ENCODE measurements at places on chromosomes 12 and 14.

DNA sequence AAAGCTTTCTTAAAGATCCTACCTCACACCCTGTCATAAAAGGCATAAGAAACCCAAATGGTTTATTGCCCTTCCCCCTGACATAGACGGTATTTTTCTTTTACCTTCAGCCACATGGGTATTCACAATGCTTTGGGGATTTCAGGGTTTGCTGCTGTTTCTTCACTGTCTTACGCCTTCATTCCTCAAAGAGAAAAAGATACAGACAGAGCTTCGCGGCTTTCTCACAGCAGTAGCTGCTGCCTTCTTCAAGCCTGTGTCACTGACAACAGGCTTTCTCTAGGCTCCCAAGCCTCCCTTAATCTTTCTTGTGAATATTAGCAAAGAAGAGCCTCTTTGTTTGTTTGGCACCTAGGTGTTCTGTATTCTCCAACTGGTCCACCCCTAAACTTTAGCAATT lies 197.4 kb upstream of the ARID2 start:
- no peak for DNase-seq

DNA sequence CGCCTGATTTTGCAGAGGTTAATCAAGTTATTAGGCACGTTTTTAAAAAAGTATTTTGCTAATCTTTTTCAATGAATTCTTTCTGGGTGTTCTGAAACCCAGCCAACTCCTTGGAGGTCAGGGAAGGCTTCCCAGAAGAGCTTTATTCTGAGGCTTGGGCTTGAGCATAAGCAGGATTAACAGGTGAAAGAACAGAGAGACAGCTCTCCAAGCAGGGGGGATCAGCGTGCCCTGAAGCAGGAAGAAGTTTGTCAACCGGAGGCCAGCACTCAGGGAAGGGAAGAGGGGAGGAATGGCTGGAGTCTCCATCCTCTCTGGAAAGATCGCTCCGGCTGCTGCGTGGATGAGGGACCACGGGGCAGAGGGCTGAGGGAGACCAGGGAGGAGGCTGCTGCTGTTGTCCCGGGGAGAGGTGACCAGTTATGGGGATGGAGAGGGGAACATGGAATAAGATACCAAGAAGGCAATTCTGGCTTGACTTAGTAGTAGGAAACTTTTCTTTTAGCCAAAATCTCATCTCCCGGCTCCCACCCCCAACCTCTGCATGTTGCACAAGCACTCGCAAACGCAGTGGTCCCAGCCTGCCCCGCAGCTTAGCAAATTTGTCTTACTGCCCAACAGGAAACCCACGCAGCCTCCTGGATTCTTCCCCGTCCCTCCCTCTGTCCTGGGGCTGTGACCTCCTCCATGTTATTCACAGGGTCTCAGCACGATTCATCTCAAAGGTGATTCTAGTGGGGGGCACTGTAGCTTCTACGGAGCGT lies 1.1 kb upstream of the SSH1 start:
- peak; percentile 30 for DNase-seq

- DNase-seq, result peak; percentile 91
These were observed 783 bp downstream of the CORO1C start for GRCh38 chr12:108730365-108731104.

DNA sequence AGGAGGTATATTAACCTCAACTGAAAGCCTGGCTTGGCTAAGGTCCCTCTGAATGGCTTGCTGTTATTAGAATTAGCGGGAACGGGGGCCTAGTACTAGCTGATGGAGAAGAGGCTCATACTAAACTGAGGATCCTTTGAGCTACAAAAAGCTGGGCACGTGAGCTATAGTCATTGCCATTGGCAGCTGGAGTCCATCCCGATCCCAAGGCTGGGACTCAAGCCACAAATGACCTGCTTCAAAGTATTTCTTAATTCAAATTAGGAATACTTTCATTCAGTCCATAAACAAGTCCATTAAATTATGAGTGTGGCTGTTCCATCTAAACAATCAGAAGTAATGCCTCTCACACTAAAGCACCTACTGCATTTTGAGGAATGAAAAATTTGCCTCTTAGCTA lies 114.5 kb downstream of the DACT1 start:
- no peak for DNase-seq

DNA sequence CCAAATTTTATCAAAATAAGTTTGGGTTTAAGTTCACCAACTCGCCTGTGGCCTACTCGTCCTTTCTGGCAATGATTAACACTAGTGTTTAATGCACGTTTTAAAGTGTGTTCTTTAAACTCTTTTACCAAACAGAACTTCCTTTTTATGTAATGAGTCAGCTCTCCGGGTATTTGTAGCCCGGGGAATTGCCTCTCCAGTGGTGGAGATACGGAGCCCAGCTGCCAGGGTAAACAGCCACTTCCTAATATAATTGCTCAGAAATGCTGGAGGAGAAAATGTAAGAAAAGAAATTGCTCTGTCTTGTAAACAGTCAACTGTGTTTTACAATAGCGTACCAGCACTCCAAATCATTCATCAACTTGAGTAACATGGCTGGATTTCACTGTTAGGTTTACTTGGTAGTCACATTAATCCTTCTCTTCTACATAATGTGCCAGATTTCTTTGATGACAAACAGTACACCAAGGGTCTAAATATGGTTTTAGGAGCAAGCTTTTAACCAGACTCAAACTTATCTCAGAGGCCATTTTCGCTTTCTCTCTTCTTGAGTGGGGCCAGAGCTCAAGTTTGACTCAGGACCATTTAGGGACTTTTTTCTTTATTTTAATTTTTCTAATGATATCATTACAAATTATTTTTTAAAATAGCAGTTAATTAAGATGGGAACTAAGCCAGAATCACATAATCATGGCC lies 101.2 kb upstream of the SLC38A2 start:
- peak; percentile 82 for DNase-seq

Measured in suppressor macrophage (primary cell).